Transverse colon (tissue), 4 donors: ENCODE measurements at places on chromosomes 1 and 21.

DNA sequence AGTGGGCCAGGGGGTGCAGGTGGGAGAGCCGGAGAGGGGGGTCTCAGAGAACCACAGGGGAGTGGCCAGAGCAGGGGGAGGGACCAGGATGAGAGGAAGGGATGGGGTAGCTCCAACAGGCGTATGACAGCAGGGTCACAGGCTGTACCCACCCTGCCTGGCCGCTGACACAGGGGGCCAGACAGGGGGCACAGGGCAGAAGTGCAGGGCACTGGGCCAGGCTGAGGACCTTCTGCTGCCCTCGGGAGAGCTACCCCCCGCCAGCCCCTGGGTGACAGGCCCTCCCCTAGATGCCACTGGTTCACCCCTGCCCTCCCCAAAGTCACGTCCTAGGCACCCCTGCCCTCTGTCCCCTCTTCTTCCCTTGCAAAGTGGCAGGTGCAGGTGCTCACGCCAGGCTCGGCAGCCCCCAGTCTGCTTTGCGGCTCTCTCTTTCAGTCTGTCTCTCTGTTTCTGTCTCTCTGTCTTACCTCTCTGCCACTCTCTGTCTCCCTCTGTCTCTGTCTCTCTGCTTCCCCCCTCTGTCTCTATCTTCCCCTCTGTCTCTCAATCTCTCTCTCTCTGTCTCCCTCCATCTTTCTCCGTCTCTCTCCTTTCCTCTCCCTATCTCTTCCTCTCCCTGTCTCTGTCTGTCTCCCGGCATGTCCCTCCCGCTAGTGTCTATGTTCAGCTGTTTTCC is 48.5 kb downstream of the WNT9A start:
- DNase-seq: peak; percentile 6

DNA sequence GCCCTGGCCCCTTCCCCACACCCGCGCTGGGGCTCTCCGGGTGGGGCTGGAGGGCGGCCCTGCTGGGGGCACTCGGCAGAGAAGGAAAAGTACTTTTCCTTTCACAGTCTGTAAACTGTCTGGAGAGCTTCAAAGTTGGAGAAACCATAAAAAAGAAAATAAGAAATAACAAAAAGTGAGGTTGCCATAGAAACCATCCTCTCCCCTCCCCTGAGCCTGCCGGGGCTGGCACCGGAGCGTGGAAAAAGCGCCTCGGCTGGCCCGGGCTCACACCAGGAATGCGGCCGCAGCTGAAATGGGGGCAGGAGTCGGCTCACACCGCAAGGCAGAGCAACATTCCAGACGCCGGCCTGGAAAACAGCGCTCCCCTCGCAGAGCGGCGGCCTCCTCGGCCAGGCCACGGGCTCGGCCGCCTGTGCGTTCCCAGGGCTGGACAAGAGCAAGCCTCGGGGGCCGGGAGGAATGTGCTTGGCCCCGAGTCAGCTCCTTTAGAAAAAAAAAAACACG is 69.2 kb downstream of the MORN1 start:
- DNase-seq: peak; percentile 60

DNA sequence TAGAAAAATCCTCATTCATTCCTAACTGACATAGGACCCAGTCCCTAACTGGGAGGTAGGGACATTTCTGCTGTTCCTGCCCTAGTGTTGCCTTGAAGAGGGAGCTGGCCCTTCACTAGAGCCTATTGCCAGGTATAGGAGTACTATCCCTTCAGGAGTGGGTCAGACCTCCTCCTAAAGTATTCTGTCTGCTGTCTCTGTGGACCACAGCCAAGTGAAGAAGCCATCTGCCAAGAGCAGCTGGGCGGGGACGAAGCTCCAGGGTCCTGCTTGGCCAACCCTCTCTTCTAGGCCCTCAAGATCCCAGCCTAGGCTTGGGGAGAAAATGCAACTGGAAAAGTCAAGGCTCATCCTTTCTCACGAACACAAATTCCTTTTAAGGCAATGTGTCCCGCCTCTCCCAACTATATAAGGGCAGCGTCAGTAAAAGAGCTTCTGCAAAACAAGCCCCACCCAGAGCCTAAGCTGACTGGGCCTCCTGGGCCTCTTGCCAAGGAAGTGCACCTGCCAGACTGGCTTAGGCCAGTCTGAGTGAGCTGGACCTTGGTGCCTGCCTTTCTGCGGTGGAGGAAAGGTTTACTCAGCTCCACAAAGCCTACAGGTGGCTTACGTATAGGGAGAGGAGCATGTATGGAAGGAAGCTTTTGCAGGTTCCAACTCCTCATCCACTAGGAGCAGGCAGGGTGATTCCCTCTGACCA is 638 bp upstream of the TUFT1 start:
- peak; percentile 95 for DNase-seq

- DNase-seq: peak; percentile 24
Observed at GRCh38 chr1:111690306-111690617, 48.9 kb downstream of the INKA2 start.
